Muscle of back (tissue), 13 donors: ENCODE measurements at places on chromosomes 4 and X. TPM values are rescaled to one million over a fixed set of nuclear protein-coding genes. Genes with fewer than 3 reads are reported as not detected.

- DNase-seq, result no peak
These were observed 1.2 kb downstream of the KLKB1 start for GRCh38 chr4:186228514-186228894.

GRCh38 chr4:4249866-4250265, 1.8 kb upstream of the TMEM128 start:
- no peak for DNase-seq

DNA sequence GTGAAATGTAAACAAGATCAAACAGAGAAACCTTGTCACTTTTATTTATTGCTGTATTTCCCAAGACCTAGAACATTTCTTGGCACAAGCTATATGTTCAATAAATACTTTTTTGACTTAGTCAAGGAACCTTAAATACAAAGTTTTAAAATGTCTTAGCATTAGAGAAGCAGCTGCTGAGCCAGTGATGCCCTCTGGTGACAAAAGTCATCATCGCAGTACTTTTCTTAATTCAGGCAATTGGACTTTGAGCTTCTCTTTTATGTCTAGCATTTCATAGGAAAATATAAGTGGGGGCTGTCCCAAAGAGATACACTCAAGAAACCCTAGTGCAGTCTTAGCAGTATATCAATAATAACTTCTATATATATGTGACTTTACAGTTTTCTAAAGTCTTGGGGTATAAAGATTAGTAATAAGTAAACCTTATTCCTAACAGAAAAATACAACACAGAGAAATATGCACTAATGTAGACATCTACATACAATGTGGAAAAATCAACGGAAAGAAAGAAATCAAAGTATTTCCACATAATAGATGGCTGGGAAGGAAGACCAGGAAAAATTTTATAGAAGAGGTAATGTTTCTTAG, 118.4 kb downstream of the DTHD1 start:
- peak; percentile 18 for DNase-seq

- no peak for DNase-seq
These were observed 39.0 kb upstream of the RASL11B start for GRCh38 chr4:52822972-52823701.

DNA sequence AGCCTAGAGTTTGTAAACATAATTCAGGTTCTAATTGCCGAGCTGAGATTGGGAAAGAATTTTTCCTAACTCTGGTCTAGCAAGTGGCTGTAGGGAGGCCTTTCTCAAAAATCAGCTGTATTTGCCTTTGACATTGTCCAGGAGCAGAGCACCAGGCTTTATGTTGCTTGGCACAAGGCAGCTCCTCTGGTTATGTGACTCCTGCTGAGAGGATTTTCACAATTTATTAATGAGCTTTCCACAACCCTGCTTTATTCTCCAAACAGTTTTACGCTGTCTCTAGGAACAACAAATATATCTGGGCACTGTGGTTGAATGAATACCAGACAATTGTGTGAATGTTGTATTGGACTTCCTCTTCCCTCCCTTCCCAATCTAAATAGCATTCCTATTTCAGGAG, 14.9 kb downstream of the LSM6 start:
- no peak for DNase-seq

- no peak for DNase-seq
These were observed 186.2 kb downstream of the STIM2 start for GRCh38 chr4:27046851-27047250.

GRCh38 chr4:11628093-11628725, 199.5 kb upstream of the HS3ST1 start:
- DNase-seq, result no peak

DNA sequence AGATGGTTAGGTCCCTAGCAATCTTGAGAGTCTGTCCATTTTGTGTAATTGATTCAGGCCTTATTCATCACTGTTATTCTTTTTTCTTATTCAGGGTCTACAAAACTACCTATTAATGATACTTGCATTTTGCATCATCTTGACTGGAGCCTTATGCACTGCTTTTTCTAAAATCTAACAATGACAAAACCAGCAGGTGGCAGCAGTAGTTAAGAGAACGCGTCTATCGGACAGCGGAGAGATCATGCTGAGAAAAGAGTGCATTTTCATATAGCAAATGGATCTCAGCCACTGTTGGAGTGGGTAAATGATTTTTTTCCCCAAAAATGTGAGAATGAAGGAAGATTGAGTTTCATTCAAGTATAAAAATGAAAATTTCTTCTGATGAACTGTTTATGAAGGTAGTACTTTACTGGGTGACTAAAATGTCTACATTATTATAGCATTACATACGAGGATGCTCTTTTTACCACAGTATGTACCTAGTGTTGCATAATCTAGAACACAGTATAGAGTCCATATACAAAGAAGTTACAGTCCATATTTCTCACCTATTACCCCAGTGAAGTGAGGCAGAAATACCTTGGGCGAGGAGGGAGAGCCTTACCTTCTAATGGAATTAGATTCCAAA, 43.2 kb downstream of the TMEM144 start:
- peak; percentile 73 for DNase-seq

DNA sequence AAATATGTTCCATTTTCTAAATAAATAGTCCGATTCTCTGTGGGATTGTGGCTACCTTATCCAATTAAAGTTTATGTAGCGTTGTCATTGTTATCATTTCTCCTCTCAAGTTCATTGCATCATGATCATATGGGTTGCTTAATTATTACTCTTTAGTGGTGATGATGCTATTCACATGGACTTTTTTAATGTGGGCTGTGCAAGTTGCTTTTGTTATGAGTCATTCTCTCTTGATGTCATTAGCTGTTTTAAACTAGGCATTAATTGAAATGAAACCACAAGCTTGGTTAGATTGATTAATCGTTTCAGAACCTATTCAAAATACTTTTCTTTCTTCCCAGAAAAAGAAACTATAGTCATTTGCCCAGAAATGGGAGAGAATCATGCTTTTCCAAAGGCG, 38.2 kb downstream of the NHS start:
- peak; percentile 56 for DNase-seq

GRCh38 chrX:105190252-105190853, 30.1 kb downstream of the TEX13A start:
- DNase-seq, result peak; percentile 22

DNA sequence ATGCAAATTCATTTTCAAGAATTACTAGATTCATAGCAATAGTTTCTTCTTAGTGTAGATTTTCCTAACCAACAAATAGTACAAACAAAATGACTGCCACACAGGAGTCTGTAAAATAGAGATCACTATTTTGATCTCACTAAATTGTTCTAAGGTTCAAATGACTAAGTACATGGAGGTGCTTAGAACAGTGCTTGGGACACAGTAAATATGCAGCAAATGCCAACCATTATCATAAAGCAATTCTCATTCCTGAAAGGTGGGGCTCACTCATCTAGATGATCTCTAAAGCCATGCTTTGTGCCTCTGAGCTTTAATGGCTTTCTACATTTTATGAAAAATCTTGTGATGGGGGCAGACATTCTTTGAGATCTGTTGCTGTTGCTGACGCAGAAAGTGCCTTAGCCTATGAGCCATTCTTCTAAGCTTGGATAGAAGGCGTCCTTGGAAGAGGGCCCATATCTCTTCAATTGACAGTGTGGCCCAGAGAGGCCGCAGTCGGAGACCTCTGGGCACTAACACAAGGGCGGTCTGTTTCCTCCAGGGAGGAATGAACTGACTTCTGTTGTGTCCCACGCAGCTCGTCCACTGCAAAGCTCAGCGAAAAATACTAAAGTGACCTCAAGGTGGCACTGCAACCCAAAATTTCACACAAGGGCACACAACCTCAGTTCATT, 23.5 kb downstream of the TLR10 start:
- DNase-seq, result peak; percentile 72

Gene DEFB131A
- polyA plus RNA-seq, result not detected

Gene PRKG2
- polyA plus RNA-seq, result 0.50 TPM

Gene DGAT2L6
- polyA plus RNA-seq, result not detected

Gene TLR2
- polyA plus RNA-seq, result 1.6 TPM

Gene TMSB15B
- 10.8 TPM for polyA plus RNA-seq

Gene GAGE2A
- not detected for polyA plus RNA-seq
